ENCODE measurements at places on chromosomes 12 and 14. TPM values are rescaled to one million over a fixed set of nuclear protein-coding genes. Genes with fewer than 3 reads are reported as not detected.

Gene ORAI1
- 19.0 TPM for total RNA-seq

GRCh38 chr12:116517431-116518045, 41.6 kb upstream of the MAP1LC3B2 start:
- no peak for DNase-seq

- DNase-seq, result no peak
Observed at GRCh38 chr12:114695305-114695592, 11.3 kb upstream of the TBX3 start.

Gene RTN1
- not detected for total RNA-seq

Gene TAS2R50
- not detected for total RNA-seq

Gene TAS2R13
- not detected for total RNA-seq

Gene SLC10A1
- not detected for total RNA-seq

Gene FGF23
- not detected for total RNA-seq

GRCh38 chr14:75697918-75698317, 36.9 kb downstream of the TTLL5 start:
- no peak for DNase-seq

Gene POTEM
- total RNA-seq, result not detected

GRCh38 chr12:14982562-14982961, 9.7 kb downstream of the PDE6H start:
- no peak for DNase-seq

Gene ADCY4
- total RNA-seq, result not detected

GRCh38 chr14:65333943-65334687, 78.4 kb upstream of the FUT8 start:
- DNase-seq, result no peak

DNA sequence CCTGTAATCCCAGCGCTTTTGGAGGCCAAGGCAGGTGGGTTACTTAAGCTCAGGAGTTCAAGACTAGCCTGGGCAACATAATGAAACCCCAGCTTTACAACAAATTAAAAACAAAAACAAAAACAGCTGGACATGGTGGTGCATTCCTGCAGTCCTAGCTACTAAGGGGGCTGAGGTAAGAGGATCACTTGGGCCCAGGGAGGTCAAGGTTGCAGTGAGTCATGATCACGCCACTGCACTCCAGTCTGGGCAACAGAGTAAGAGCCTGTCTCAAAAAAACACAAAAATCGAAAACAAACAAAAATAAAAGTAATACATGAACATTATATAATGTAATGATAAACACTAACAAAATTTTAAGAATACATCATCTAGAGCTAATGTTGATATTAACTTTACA, 46.2 kb upstream of the GRIP1 start:
- no peak for DNase-seq

DNA sequence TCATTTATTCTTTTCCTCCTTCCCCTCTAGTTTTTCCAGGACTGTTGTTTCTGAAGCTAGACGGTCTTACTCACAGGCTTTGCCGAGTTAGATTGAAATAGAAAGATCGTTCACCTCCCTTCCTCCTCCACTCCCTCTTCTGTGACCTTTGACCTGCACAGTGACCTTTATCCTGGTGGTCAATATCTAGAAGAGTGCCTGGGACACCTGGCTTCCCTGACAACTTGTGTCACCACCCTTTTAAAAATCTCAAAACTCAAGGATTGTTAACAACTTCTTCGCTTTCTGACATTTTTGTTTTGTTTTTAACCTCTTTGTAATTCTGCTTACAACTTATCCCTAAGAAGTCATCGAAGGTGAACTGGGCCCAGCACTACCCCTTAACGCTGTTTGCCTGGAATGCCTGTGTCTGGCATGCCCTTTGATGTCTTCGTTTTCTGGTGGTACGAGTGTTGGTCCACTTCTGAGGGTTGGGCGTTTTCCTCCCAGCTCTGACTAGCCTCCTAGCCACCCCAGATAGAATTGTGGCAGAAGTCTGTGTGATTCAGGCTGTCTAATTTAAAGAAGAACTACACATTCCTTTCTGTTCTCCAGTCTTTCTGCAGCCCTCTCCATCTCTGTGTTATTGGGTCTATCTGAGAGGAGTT, 2.8 kb upstream of the KRT75 start:
- DNase-seq, result no peak

DNA sequence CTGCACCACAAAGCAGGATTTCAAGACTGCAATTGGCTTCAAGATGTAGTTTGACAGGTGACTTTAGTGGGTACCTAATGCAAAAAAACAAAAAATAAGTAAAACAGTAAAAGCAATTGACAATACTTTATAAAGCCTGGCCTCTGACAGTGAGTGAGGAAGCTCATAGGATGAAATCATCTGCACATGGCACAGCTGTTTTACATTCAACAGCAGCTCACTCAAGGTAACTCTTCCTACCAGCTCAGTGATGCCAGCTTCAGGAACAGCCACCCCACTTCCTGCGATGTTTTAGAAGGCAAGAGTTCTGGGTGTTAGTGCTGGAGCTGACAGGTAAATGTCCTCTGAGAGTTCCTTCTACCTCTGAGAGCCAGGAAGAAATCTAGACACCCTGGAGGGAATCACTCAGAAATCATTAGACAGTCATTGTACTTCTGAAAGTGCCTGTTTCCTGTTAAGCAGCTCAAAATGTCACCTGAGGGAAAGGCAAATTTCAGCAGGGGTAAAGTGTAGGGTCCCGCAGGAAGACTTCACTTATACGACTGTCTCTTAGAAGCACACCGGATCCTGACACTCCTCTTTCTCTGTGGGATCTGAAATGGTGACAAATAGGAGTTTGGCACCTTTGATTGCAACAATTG, 99.9 kb downstream of the FOXN3 start:
- DNase-seq, result no peak

Gene SYNDIG1L
- total RNA-seq, result not detected

Gene NTS
- total RNA-seq, result not detected

DNA sequence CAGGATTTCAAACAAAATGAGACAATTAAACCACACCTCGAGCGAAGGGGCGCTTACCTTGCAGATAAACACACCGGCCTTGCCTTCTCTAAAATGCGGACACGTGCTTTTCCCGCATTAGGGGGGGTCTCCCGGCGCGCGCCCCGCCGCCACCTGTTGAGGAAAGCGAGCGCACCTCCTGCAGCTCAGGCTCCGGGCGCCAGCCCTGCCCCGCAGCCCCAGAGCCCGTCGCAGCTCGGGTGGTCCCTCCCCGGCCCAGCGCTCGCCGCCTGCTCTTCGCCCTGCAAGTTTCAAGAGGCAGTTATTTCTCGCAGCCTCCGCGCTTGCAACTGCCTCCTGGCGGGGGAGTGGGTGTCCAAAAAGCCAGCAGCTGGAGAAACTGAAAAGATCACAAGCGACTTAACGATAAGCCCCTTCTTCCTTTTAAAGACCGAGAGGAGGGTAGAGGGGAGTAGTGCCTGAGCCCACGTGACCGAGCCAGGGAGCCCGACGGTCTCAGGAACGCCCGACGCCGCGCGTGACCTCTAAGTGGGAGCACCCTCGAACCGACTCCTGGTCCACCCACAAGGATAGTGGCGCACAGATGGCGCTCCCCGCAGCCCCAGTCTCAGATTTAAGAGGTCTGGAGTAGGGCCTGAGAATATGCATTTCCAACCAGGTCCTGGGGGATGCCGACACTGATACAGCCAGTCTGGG, at the start of gene ESR2:
TSS of gene ESR2 (minus strand) at position 396 of the 696 bp plus-strand sequence. CDS start 11,386 bp downstream, outside the sequence.
- no peak for DNase-seq
